Inflammatory macrophage treated with lipopolysaccharide for 1 hour (primary cell): ENCODE measurements at places on chromosomes 6 and 20.

- peak; percentile 92 for DNase-seq
Observed at GRCh38 chr6:159119791-159120190, 49.4 kb upstream of the FNDC1 start.

DNA sequence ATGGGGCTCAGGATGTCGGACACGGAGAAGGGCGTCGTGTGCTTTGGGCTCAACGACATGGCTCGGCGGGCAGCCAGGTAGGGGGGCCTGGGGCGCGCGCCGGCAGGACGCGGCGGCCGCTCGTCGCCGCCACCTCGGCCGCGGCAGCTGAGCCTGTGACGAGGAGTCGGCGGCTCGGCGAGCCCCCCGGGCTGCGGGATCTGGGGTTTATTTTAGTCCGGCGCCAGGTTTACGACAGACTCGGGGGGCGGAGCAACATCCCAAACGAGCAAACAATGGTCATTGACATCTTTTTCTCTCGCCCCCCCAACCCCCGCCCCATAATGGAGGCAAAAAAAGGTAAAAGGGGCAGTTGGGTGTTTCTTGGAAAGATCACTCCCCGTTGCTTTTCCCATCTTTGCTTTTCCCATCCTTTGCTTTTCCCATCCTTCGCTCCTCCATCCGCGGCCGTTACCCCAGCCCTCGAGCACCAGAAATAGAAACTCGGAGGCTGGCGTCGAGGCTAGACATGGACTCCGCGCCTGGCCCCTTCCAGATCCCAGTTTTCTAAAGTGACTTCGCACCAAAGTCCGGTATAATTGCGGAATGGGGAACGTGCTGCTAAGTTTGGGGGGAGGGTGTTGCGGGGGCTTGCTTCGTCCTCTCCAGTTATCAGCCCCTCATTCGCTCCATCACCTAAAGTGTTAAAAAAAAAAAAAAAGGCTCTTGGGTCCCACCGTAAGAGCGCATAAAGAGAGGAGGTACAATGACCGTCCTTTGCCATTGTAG lies at the start of gene NKX2-4:
Gene NKX2-4 (minus strand): TSS at position 186 of the 768 bp plus-strand sequence. CDS start 127 bp downstream, at position 59.
- DNase-seq, result no peak

DNA sequence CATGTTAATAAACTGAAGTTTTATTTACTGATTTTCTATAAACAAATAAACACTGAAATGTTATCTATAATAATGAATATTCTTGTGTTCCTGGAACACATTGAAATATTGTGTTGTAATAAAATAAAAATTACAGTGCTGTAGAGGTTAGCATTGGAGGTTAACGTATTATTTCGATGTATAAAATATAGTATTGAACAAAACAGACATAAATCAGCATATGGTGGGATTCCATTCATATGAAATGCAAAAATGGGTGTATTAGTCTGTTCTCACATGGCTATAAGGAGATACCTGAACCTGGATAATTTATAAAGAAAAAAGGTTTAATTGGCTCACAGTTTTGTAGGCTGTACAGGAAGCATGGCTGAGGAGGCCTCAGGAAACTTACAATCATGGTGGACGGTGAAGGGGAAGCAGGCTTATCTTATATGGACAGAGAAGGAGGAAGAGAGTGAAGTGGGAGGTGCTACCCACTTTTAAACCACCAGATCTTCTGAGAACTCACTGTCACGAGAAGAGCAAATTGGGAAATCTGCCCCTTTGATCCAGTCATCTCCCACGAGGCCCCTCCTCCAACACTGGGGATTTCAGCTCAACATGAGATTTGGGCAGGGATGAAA lies 24.6 kb upstream of the BMP6 start:
- peak; percentile 83 for DNase-seq

- no peak for DNase-seq
Observed at GRCh38 chr6:43256670-43257366, 13.5 kb downstream of the TTBK1 start.

- DNase-seq, result no peak
Observed at GRCh38 chr20:60446267-60447111, 488.3 kb downstream of the CDH26 start.

DNA sequence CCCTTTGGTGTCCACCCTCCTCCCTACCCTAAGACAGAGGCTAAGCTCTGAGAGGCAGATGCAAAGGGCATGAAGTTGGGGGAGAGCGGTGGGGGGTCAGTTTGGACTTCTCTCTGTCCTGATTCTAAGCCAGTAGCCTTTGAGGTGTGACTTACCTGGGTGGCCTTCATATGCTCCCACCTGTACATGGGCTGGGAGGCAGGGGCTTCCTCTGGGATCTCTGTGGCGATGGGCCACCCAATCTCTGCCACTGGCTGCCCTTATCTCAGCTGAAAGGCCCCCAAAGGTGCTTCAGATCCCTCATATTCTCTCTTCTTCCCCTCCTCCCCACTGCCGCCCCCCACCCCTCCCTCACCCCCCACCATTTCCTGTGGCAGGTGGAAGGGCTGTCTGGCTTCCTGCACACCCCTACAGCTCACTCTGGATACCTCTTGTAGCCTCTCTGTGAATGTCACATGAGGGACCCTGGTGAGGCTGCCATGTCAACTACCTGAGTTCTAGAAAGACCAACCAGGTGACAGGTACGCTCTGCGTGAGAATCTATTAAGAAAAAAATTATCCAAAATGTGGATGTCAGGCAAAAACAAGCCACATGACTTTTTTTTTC lies 34.0 kb downstream of the PNLDC1 start:
- no peak for DNase-seq

DNA sequence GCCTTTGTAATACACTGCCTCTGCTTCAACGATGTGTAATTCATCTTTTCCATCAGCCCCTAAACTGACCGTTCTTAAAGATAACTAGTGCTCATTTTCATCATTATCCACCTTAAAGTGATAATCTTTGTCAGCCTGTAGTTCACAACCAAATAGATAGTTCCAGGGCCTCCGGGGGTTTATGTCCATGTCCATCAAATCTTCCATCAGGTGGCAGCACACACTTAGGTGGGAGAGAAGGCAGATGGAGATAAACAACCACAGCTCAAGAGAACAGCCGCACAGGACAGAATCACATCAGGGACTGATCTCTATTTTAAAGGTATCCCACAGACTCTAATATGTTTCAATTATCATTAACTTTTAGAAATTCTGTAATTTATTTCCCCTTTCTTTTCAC lies 90.9 kb downstream of the LMBRD1 start:
- DNase-seq, result no peak

GRCh38 chr6:142943711-142944123 lies 1.3 kb downstream of the HIVEP2 start:
- DNase-seq, result peak; percentile 39

DNA sequence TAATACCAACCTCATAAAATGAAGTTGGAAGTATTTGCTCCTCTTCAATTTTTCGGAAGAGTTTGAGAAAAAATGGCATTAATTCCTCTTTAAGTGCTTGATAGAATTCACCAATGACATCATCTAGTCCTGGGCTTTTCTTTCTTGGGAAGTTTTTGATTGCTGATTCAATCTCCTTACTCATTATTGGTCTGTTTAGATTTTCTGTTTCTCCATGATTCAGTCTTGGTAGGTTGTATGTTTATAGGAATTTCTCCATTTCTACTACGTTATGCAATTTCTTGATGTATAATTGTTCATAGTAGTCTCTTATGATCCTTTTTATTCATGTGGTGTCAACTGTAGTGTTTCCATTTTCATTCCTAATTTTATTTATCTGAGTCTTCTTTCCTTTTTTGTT lies 176.9 kb upstream of the PRND start:
- DNase-seq, result no peak

DNA sequence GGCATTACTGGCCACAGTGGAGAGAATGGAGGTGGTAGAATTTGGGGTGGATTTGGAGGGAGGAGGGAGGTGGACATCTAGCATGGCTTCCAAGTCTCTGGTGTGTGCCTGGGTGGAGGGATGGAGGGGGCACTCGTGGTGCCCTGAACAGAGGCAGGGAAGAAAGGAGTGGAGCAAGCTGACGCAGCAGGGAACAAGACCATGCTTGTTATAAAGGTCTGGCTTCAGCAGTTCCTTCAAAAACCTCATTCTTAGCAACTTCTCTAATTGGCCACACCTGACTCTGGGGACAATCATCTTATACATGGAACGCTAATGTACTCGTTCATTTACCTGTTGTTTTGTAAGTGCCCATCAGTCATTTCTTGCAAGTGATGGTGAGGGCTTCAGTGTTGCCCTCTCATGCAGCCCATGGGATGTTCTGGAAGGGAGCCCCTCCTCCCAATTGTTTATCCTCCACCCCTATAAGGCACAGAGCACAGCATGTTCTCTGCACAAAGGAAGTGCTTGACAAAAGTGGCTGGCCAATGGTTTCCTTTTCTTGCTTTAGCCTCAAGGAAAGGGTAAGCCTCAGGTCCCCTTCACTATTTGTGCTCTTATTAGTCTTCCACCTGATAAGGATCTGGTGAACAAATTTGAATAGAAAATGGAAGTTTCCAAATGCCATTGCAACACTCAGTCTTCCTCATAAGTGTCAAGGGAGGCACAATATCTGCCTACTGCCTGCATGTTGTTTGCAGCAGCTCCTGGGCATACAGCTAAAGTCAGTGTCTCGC lies 39.3 kb downstream of the GFOD1 start:
- DNase-seq, result peak; percentile 63
